ENCODE measurements at places on chromosomes 6 and 20. TPM values are rescaled to one million over a fixed set of nuclear protein-coding genes. Genes with fewer than 3 reads are reported as not detected.

DNA sequence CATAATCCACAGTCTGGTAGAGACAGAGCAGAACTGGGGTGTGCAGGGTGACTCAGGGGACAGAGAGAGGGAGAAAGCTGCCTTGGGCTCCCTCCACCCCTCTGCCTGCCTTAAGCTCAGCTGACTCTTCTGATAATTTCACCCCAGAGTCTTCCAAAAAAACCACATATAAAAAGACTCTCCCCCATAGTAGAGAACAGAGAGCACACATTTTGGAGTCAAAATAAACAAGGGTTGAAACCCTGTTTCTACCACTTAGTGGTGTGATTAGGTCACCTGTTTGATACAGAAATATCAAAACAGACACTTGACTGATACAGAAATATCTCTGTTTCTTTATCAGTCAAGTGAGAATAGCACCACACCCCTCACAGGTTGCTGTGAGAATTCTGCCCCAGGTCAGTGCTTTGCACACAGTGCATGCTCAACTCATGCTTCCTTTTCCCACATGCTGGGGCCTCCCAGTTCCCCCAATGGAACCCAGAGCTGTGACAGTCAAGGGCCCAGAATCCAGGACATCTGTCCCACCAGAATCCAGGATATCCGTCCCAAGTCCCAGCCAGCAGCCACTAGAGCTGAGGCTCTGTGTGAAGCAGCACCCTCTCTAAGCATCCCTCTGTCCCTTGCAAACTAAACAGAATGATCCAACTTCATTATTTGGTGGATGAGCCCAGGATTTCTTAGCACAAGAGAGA lies 1.2 kb downstream of the TREML2 start:
- no peak for DNase-seq

DNA sequence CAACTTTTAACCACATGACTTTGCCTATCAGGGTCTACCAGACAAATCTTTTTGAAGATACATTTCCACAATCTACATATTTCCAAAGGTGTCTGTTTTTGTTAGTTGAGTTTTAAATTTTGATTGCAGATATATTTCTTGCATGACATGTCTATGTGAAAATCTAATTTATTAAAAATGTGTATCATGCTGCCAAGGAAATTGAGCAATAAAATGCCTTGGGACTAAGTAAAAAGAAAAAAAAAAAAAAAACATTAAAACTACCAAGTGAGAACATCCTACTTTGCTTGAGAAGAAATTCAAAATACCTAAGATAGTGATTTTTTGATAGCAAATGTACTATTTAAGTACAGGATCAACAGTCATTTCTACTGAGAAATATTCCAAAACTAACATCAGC lies 17.7 kb downstream of the SLC17A5 start:
- DNase-seq, result no peak

DNA sequence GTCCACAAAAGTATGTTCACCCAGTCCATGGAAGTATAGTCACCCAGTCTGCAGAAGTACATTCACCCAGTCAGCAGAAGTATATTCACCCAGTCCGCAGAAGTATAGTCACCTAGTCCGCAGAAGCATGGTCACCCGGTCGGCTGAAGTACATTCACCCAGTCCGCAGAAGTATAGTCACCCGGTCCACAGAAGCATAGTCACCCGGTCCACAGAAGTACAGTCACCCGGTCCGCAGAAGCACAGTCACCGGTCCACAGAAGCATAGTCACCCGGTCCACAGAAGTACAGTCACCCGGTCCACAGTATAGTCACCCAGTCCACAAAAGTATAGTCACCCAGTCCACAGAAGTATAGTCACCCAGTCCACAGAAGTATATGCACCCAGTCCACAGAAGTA lies 8.8 kb downstream of the TCFL5 start:
- DNase-seq, result no peak

DNA sequence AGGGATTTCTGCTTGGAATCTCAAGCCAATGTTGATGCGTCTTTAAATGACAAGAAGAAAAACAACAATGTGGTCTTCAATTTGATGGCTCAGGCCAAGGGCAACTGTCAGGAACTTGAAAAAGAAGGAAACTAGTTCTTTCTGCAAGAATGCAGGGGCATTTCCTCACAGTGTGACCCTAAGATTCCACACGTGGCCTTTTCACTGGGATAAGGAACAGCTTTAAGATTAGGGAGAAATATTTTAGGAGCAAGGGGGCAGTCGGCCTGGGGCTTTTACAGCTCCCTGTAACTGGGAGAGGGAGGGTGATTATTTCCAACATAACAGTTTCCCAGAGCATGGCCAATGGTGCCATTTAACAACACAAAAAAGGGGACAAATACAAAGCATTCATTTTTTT lies 39.4 kb upstream of the MRPS10 start:
- DNase-seq, result no peak

- DNase-seq, result no peak
Observed at GRCh38 chr20:40192081-40192480, 497.0 kb downstream of the MAFB start.

Gene SPATS1
- 0.62 TPM for total RNA-seq

Gene PPP1R3G
- total RNA-seq, result 1.2 TPM

Gene HMGCLL1
- 70.0 TPM for total RNA-seq

DNA sequence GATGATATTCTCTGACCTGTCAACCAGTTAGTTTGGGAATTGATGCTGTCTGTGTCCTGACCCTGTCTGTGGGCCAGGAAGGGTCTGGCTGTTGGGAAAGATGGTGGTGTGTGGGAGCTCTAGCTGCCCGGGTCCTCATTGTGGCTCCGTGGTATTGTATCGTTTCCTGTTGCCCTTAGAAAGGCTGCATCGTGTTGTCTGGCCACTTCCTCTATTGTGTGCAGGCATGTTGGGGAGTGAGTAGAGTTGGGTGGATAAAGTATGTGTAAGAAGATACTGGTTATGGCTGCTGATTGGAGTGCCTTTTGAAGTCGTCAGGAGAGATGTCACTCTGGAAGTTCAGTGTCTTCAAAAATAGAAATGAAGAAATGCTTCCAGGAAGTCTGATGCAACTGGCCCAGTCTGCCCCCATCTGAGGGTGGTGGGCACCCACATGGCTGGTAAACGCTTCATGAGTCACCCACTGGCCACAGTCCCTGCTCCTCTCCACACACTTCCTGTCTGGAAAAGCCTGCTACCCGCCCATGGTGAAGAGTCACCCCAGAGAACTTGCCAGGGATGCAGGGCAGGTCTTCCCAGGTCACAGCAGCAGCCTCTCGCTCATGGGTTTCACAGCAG lies 27.9 kb downstream of the PPARD start:
- peak; percentile 41 for DNase-seq

Gene RNASET2
- 20.9 TPM for total RNA-seq

DNA sequence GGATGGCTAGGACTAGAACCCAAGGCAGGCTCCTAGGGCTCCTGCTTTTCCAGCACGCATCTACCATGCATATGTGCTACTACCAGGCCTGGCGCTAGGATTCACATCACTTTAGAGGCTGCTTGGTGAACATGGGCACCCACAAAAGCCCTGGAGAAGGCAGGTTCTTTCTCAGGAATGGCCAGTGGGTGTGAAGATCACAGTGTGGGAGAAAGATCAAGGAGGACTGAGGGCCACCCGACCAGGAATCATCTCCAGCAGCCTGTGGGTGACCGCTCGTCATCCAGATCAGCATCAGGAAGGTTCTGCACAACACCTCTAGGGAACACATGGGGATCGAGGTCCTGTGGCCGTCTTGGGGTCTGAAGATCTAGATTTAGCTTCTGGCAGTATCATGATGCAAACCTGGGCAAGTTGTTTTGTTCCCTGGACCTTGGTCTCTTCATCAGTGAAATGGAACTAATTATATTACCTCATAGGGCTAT lies 27.3 kb downstream of the SRSF3 start:
- DNase-seq, result no peak

DNA sequence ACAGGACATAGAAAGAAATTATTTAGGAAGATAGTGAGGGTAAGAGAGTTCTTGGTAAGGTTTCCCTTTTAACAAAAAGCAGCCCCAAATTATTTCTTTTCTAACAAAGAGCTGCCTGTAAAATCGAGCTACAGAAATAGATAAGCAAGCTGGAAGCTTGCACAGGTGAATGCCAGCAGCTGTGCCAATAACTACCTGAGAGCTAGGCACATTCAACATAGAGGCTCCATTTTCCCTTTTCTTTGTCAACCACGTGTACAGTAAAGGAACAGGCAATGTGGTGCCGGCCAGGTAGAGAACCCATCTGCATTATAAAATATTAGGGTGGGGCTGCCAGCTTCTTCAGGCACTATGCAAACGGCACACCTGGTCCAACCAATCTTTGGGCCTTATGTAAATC lies 341.6 kb upstream of the JAG1 start:
- DNase-seq, result no peak

DNA sequence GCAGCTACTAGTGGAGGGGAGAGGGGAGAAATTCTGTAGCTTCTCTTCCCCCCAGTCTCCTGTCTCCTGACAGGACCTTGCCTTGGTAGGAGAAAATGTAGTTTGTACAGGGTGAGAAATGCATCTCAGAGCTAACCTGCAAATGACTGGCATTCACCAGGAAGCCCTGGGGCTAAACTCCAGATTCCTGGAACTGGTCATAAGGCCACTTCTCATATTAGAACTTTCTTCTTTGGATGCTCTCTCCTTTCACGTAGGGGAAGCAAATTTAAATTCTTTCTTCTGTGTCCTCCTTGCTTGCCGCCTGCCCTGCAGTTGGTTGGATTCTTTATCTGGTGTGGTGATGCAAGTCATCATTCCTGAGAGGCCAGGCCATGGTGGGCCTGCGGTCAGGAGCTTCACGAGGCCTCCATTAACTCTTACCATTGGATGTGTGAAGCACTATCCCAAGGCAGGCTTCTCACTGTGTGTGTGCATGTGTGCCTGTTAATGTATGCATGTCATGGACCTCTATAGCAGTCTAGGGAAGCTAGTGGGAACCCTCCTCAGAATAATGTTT lies 182.0 kb downstream of the PHF3 start:
- DNase-seq, result no peak

GRCh38 chr20:53074811-53075314 lies 102.7 kb downstream of the TSHZ2 start:
- no peak for DNase-seq

GRCh38 chr6:36669002-36669401 lies 9.5 kb upstream of the CDKN1A start:
- DNase-seq, result no peak

Gene FGD2
- total RNA-seq, result 2.0 TPM

GRCh38 chr6:105594821-105595220 lies 191.9 kb upstream of the PREP start:
- DNase-seq, result no peak

Gene ZC3H12D
- 1.1 TPM for total RNA-seq

Gene DLL1
- 11.9 TPM for total RNA-seq

GRCh38 chr20:17940224-17940971 lies 28.2 kb downstream of the SNX5 start:
- peak; percentile 23 for DNase-seq

DNA sequence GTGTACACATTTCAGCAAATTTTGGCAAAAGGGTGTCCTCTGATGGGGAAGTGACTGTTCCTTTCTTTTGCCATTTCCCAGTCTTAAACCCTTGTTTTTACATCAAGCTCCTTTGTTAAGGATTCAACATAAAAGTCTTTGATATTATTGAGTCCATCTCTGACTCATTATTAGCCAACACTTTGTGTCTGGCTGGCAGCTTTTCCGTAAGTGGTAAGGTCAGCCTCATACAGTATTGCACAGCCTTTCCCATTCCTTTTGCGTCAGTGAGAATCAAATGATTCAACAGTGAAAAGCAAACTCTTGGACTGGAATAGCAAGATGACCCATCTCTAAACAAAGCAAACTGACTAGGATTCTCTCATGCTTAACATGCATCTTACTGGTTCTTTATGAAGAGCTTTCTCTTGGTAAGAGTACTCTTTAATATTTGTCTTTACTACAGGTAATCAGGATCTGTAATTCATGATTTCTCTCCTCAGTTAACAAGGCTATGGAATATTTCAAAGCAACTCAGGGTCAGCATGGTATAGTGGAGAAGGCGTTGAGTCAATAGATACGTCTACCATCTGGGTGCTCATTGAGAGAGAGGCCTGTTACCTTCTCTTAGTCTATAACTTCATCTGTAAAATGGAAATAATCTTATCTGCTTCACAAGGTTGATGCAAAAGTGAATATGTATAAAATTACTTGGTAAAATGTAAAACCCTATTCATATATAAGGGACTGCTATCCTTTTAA lies 183.6 kb downstream of the PRL start:
- no peak for DNase-seq

GRCh38 chr6:147283460-147283859 lies 79.2 kb downstream of the STXBP5 start:
- no peak for DNase-seq

Gene GJA10
- total RNA-seq, result not detected

Gene LTA
- total RNA-seq, result not detected

Gene PGC
- total RNA-seq, result not detected

- no peak for DNase-seq
Observed at GRCh38 chr6:133435065-133435728, 194.0 kb downstream of the EYA4 start.

Gene SAMD5
- total RNA-seq, result 17.6 TPM

- no peak for DNase-seq
Observed at GRCh38 chr6:98871057-98871456, 36.7 kb downstream of the POU3F2 start.

Gene ZSWIM3
- total RNA-seq, result 13.9 TPM

GRCh38 chr20:32642257-32643046 lies 31.3 kb downstream of the C20orf203 start:
- DNase-seq, result no peak

Gene MYLK2
- 0.78 TPM for total RNA-seq

DNA sequence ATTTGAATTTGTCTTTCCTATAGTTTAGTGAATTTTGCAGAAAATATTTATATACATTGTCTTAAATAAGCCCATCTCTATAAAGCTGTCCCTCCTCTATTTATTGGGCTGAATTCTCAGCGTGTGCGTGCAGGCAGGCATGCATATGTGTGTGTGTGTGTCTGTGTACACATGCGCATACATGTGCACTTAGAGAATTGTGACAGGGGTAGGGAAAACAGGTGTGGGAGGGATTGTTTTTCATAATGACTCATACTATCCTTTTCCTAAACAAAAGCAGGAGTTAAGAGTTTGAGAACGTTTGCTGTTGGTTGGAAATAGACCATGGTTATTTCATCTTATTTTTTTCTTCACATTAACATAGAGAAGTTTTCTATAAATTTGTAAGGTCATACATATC lies 43.4 kb upstream of the FABP7 start:
- no peak for DNase-seq

DNA sequence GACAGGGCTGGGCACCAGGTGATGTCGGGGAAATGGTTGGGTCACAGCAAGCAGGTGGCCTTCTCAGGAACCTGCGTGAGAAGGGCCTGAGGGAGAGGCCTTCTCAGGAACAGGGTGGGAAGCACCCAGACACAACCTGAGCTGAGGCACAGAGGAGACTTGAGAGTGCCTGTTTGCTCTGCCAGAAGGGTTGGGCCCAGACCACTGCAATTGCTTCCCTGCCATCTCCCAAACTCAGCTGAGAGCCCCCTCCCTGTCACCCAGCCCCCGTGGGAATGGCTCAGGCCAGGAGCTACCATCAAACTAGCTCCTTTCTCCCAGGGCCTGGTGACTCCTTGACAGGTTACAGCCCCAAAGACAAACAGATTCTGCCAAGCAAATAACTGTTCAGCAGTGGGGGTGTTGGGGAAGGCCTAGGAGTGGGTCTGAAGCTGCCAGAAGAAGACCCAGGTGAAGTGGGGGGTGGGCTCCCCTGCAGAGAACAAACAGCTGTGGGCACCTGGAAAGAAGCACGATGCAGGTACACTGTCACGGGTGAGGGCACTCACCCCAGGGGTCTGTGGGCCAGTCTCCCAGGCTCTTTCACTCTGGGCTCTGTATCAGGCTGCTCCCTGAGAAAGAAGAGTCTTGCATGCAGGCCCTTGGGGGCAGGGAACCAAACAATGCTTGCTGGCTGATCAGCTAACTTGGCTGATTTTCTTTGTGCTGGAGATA lies 30.4 kb upstream of the SPDEF start:
- DNase-seq, result no peak

- no peak for DNase-seq
Observed at GRCh38 chr20:25629816-25630499, 6.1 kb upstream of the NANP start.

Measured in occipital lobe (tissue), 3 donors.